RPMI8226 (cell line): ENCODE measurements at places on chromosomes 13 and 19.

GRCh38 chr13:110520431-110521295 is 40.9 kb downstream of the RAB20 start:
- DNase-seq, result no peak

- DNase-seq, result no peak
These were observed 46.8 kb upstream of the FARP1 start for GRCh38 chr13:98096059-98096458.

DNA sequence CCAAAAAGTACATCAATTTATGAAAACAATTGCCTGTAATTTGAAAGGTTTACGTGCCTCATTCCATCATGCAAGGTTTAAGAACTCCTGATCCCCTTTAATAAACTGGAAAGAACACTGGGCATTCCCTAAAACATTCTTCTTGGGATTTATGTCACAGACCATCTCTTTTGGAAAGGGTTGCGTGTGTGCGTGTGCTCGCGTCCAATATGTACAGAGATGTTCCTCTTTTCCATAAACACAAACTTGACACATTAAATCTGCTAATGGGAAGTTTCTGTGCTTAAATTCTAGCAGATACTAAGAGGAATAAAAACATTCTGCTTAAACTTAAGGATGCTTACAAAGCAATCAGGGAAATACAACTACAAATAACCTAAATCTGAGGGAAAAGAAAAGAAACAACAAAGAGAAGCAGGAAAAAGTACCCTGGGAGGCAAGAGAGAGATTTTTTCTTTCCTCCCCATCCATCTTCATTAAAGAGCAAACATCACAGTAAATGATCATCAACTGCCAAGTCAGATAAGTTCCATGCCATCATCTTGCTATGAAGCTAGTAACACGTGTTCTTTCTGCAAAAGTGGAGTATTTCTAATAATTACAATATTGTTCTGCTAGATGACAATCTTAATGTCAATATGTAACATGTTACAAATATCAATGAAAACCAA is 83.7 kb downstream of the STK24 start:
- DNase-seq, result no peak

GRCh38 chr19:7504684-7505083 is 11.2 kb upstream of the ZNF358 start:
- DNase-seq, result no peak

GRCh38 chr19:12834976-12835757 is 788 bp upstream of the RTBDN start:
- peak; percentile 67 for DNase-seq

DNA sequence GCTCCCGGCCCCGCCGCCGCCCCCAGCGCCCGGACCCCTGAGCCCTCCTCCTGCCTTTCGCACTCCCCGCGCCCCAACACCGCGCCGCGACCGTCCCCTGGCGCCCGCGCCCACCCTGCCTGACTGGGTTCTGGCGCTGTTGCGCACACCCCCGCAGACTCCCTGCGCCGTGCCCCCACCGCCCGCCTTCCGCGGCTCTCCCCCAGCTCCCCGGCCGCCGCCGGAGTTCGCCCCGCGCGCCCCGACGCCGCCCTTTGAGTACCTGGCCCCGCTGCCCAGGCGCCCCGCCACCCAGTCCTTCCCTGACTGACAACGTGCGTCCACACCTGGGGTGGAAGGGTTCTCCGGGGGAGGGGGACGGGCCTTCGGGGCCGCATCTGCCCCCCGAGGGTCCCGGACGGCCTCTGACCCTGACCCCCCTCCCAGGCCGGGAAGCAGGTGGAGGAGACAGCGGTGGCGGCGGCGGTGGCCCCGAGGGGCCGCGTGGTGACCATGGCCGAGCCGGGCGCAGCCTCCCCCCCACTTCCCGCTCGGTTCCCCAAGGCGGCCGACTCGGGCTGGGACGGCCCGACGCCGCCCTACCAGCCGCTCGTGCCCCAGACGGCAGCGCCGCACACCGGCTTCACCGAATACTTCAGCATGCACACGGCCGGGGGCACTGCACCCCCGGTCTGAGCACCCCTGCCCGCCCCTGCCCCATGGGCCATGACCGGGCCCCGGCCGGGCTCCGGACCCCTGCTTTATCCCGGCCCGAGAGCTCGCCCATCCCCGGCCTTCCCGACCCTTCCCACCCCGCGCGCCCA is 1.4 kb upstream of the MEGF8 start:
- peak; percentile 35 for DNase-seq

DNA sequence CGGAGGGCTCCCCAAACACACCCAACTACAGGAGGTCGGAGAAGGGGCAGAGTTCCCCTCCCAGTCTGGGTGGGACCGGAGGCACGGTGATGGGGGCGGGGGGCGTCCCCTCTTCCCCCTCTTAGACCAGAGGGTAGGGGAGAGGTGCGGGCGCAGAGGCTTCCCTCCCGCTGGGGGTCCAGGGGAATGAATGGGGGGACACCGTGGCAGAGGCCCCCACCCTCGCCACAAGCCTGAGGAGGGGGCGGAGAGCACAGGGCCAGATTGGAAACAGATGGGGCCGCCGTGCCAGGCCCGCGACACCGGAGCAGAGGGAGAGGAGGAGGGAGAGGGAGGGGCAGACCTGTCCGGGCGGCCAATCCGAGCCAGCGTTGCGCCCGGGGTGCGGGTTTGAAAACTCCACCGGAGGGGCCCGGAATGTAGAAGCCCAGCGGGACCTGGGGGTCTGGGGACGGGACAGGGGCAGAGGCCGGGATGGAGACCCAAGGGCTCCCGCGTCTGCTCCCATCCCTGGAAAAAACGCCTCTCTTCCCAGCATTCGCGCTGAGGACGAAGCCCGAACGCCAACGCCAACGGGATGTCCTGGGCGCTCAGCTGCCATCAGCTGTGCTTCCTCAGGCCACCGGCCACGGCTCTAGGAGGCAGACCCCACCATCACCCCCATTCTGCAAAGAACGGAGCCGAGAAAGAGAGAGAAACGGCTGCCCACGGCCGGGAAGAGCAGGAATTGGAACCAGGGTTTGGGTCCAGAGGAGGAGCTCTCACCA is 46.8 kb downstream of the PTPRS start:
- no peak for DNase-seq

- DNase-seq, result peak; percentile 81
These were observed 33.6 kb downstream of the ZNF383 start for GRCh38 chr19:37251308-37252229.
